ENCODE measurements at places on chromosomes 5 and 9.

DNA sequence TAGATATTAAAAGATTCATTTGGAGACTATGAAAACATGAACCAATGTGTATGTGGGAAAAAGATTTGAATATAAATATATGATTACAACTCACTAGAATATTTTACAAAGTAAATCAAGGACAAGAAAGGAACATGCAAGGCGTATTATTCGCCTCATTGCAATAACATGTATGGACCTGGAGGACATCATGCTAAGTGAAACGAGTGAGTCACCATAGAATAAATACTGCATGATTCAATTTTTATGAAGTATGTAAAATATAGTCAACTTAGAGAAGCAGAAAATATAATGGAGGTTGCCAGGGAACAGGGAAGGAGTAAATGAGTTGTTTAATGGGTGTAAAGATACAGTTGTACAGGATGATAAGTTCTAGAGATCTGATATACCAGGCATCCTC lies 4.9 kb downstream of the TXNDC8 start:
- no peak for DNase-seq

DNA sequence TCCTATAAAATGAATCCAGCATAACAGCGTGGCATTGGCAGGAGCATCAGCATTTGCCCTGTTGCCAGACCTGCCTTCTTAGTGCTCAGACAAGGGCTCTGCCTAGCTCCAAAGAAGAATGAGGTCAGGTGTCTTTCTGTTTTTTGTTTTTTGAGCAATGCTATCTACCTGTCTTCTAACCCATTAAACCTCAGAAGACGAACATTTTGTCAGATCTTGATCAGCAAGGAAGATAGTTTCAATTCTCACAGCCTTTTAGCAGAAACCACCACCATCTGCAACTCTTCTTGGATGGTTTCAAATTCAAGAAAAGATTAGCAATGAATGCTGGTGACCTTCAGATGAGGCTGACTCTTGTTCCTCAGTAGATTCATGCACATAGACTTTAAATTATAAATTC lies 103.5 kb upstream of the IQGAP2 start:
- no peak for DNase-seq

DNA sequence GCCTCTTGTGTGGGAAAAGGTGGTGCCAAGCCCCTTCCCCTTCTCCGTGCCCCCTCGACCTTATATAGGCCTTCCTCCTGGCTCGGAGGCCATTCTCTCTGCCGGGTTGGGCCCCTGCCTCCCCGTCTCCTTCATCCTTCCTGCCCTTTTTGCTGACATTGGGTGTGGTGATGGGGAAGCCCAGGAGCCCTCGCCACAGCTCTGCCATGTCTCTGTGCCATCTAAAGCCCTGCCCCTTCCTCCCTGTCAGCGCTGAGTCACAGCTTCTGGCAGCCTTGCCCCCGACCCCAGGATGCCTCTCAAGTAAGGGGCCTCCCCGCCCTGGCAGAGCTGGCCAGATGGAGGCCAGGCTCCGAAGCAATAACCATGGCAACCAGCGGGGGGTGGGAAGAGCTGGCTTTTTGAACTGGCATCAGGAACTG lies 30.4 kb downstream of the JADE2 start:
- DNase-seq, result no peak

- peak; percentile 3 for DNase-seq
These were observed 2.5 kb upstream of the TMEM174 start for GRCh38 chr5:73170522-73170921.

- no peak for DNase-seq
These were observed 16.0 kb downstream of the FIBCD1 start for GRCh38 chr9:130922893-130923610.

- no peak for DNase-seq
These were observed 740.2 kb upstream of the ZNF608 start for GRCh38 chr5:125486634-125487033.

DNA sequence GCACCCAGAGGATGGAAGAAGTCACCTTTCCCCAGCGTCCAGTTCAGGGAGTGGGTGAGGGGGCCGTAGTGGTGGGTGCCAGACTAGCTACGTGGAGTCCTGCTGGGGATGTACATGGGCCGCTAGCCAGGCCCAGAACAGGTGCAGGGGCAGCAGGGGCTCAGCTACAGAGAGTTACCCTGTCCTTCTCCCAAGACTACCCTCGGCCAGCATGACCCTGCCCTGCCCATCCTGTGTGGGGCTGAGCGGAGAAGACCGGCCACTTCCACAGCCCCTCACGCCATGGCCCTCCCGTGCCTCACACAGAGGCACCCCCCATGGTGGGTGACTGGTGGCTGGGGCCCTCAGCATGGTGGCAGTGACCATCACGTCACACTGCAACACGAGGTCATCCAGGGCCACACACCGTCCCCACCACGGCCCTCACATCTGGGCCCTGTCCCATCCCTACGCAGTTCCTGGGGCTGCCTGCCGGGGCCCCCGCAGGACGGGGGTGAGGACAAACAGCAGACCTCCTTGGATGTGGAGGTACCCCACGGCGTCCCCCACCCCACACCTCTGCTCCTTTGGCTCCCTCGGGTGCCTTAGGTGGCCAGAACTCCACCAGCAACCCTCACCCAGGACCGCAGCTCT lies 977 bp upstream of the DPP7 start:
- no peak for DNase-seq

- no peak for DNase-seq
These were observed 32.1 kb downstream of the GRAMD2B start for GRCh38 chr5:126455264-126455663.

DNA sequence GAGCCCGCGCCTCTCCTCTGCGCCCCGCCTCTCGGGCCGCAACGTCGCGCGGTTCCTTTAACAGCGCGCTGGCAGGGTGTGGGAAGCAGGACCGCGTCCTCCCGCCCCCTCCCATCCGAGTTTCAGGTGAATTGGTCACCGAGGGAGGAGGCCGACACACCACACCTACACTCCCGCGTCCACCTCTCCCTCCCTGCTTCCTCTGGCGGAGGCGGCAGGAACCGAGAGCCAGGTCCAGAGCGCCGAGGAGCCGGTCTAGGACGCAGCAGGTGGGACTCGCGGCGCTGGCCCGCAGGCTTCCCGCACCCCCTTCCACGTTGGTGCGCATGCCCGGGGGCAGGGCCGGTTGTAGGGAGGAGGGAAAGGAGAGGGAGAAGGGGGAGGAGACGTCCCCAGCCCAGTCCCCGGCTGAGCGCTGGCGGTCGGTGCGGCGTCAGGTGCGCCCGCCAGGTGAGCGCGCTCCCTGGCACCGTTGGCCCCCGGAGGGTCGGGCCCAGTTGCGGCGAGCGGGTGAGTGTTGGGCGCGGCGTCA lies at the start of gene OCLN:
Gene OCLN, plus strand, starts transcription at position 400 of the 532 bp plus-strand sequence. CDS start 11,455 bp downstream, outside the sequence.
- DNase-seq, result no peak

DNA sequence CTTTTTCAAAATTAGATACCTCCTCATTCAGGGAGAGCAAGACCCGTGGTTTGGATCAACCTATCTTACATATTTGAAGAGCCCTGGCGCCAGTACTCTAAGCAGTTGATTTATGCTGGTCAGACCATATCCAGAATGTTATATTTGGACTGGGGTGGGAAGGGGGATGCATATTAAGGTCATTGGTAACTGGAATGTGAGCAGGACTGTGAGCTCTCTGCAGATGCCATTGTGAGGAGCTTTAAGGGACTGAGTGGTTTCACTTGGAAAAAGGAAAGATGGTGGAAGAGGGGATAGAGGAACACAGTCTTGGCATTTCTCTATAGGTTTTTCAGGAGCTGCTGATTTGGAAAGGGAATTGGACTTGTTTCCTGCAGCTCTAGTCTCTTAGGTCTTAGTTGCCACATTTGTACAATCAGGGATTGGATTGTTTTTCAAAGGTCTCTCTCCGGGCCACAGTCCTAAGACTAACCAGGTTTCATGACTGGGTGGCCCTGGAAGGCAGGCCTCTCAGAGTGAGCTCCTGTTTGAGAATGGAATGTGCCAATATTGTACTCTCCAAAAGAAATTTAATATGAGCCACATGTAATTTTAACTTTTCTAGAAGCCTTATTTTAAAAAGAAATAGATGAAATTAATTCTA lies 25.8 kb upstream of the F2R start:
- no peak for DNase-seq

DNA sequence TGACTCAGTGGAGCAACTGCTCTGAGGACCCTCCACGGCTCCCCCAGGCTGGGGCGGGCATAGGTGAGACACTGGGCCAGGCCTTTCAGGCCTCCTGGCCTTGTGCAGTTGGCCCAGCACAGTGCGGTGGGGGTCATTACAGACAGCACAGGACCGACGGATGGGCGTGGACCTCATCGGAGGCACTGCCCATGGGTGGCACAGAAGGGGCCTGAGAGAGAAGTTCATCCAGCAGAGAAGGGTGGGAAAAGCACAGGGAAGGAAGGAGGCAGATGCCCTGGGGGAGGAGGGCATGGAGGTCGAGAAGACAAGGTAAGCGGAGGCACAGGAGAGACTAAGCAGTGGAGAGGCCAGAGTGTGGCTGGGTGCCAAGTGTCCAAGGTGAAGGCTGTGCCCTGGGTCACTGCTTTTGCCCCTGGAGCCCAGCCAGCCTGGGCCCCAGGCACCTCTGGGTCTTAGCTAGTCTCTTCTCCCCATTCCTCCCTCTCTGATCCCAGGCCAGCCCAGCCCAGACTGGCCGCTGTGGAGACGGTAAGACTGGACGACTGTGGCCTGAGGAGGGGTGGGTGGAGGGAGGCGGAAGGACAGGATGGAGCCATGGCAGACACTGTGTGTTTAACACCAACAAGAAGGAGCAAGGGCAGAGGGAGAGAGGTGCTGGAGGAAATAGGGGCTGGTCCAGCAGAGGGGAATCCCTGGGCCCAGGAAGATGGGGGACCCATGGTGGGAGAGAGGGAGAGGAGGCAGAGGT lies 5.7 kb downstream of the IL3 start:
- no peak for DNase-seq

GRCh38 chr5:158992037-158992740 lies 107.5 kb downstream of the EBF1 start:
- no peak for DNase-seq

GRCh38 chr5:150457121-150457520 lies 7.6 kb upstream of the RPS14 start:
- no peak for DNase-seq

- no peak for DNase-seq
These were observed 164.9 kb downstream of the KDM4C start for GRCh38 chr9:6922680-6923079.

DNA sequence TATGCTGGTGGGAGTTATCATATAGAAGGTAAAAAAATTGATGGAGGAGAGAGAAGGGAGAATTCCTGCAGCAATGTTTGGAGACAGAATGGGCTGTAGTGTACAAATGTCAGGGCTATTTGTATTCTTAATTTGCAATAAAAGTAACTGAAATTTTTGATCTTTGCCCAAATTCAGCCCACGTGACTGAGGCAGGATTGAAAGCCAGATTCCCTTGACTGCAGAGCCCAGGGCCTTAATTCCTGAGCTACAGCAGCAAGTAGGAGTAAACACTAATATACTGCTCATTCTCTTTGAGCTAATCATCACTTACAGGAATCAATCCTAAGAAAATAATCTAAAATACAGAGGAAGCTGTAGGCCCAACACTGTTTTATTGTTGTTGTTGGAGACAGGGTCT lies 5.2 kb upstream of the ANXA6 start:
- no peak for DNase-seq

- DNase-seq, result no peak
These were observed 18.3 kb downstream of the PDGFRB start for GRCh38 chr5:150137168-150137957.

GRCh38 chr9:136303066-136303824 lies 649 bp downstream of the CCDC187 start:
- no peak for DNase-seq

- no peak for DNase-seq
These were observed 66.2 kb downstream of the IZUMO3 start for GRCh38 chr9:24479361-24480059.

- no peak for DNase-seq
These were observed 14.4 kb downstream of the ACTL7A start for GRCh38 chr9:108876425-108876824.

GRCh38 chr5:35248843-35249780 lies 18.8 kb upstream of the PRLR start:
- DNase-seq, result no peak

- DNase-seq, result no peak
These were observed 72.4 kb upstream of the PHYKPL start for GRCh38 chr5:178304761-178305645.

- peak; percentile 56 for DNase-seq
These were observed 1.3 kb upstream of the ABCA2 start for GRCh38 chr9:137029058-137029936.

GRCh38 chr5:144566747-144567420 lies 396.2 kb downstream of the KCTD16 start:
- no peak for DNase-seq

DNA sequence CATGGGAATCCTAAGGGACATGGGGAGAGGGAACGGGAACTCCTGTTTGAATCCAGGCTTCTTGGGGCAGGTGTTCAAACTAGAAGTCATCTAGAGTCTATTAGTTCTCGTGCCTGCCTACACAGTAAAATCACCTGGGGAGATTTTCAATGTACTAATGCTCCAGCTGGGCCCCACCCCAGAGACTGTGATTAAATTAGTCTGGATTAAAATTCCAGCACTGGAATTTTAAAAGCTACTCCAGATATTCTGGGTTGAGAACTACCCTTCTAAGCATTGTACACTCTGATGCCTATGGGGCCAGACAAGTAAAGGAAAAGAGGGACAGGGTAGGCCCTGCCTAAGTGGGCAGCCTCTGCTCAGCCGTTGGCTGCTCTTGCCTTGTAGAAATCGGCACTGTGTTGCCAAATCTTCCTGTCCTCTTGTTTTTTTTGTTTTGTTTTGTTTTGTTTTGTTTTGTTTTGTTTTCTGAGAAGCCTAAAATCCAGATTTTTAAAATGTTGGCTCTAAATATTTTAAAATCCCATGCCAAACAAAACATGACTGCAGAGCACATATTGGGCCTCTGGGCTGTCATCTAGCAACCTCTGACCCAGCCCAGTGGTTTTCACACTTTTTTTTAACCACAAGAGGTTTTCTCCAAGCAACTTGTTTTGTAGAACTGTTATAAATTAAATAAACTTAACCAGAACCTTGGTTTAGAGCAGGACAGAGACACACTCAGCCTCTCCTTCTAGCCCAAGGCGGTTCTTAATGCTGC lies 29.0 kb downstream of the ADRB2 start:
- DNase-seq, result no peak

DNA sequence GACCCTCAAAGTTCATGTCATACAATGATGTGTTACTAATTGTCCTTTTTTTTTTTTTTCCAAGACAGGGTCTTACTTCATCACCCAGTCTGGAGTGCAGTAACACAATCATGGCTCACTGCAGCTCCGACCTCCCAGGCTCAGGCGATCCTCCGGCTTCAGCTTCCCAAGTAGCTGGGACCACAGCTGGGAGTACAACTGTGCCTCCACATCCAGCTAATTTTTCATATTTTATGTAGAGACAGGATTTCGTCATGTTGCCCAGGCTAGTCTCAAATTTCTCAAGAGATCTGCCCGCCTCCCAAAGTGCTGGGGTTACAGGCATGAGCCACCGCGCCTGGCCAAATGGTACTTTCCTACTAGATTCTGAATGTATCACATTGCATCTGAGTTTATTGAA lies 49.4 kb upstream of the EBF1 start:
- no peak for DNase-seq

- DNase-seq, result no peak
These were observed 2.3 kb upstream of the TSC1 start for GRCh38 chr9:132946631-132947295.

DNA sequence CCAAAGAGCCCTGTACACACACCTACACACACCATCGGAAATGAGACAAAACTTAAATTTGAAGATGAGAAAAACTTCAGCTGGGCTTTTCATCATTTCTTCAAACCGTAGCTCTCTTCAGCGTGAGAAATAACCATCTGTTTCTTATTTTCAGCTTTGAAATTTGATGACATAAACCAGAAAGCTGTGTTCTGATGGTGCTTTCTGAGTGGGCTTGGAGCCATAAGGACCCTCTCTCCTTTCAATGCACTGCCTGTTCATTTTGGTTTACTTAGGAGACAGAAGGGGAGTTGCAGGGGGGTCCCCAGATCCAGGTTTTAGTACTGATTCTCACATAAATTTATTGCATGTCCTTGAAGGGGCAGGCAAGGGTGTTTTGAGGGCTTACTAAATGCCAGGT lies 9.5 kb downstream of the FBXO10 start:
- DNase-seq, result no peak

All from nucleus accumbens (tissue), 56 donors.